Activated naive CD8-positive, alpha-beta T cell treated with anti-CD3 and anti-CD28 coated beads, Interleukin-2, amount 10 ng/mL, durations not matched to agents 7 days and 5 days (primary cell): ENCODE measurements at places on chromosomes 12 and 14. TPM values are rescaled to one million over a fixed set of nuclear protein-coding genes. Genes with fewer than 3 reads are reported as not detected.

Gene ABHD12B
- not detected for total RNA-seq

Gene STXBP6
- not detected for total RNA-seq

Gene HSPB8
- not detected for total RNA-seq

Gene FOXJ2
- 26.9 TPM for total RNA-seq

Gene RD3L
- not detected for total RNA-seq

Gene PTHLH
- not detected for total RNA-seq

Gene IKZF4
- 14.9 TPM for total RNA-seq

Gene PTPRB
- total RNA-seq, result not detected

Gene CACNA2D4
- 8.0 TPM for total RNA-seq

DNA sequence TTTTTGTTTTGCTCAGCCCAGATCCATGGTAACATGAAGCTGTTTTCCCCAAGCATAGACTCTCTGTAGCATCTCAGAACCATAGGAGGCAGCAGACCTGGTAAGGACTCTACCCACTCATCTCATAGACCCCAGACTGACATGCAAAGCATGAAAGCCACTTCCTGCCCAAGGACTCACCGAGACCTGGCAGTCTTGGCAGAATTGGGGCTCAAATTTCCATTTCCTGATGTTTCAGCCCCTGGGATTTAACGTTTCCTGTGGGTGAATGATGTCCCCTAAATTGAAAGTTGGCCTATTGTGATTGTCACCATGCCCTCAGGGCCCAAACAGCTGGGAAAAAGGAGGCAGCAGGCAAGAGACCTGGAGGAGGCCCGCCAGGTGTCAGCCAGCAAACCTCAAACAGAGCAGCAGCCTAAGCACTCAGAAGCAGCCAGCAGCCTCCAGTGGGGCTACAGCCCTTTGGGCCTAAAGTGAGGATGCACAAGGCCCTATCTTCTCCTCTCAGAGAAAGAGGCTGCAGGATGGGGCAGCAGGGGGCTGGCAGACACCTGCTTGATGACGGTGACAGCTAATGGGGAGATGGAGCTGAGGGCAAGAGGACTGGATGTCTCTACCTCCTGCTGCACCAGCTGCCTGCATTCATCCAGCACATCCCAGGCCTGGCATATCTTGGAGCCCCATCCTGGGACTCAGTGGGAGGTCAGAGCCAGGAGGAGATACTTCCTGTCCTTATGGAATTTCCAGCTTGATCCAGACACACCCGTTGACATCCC lies 8.5 kb downstream of the KRT85 start:
- peaks cover 19% of the 10 kb centered on the region for H3K27me3 ChIP-seq
- H3K4me1 ChIP-seq, result peaks cover 28% of the 10 kb centered on the region
- no peaks in the 10 kb centered on the region for H3K36me3 ChIP-seq
- no peak overlapping the region for H3K4me3 ChIP-seq

DNA sequence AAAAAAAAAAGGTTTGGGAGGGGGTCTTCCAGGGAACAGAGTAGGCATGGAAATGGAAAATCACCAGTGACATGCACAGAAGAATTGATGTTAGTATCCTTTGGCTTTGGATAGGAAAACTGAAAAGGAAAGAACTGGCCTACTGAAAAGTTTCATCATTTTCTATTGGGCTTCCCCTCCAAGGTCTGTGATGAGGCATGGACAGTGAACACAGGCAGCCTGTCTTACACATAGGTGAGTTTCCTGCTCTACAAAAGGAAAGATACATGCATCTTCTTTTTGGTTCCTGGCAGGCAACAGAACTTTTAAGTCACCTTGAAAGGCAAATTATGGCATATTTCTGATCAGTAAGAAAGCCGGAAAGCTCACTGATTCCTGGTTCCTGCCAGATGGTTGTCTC lies 5.8 kb downstream of the BMAL2 start:
- no peak overlapping the region for H3K27ac ChIP-seq
- no peak overlapping the region for H3K4me3 ChIP-seq
- H3K4me1 ChIP-seq, result peaks cover 10% of the 10 kb centered on the region
- DNase-seq, result no peak
- H3K27me3 ChIP-seq, result peaks cover 11% of the 10 kb centered on the region

DNA sequence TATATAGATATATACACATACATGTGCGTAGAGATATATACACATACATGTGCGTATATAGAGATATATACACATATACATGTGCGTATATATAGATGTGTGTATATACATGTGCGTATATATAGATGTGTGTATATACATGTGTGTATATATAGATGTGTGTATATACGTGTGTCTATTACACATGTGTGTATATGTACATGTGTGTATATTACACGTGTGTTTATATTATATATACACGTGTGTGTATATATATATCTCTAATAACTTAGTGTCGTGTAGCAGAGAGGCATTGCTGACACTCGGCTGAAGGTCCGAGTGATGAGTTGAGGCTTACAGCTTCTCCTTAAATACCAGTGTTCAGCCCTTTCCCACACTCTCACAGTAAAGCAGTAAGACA lies 133.7 kb downstream of the GLT1D1 start:
- no peak overlapping the region for H3K27ac ChIP-seq
- H3K4me1 ChIP-seq, result no peaks in the 10 kb centered on the region
- peaks cover 2% of the 10 kb centered on the region for H3K27me3 ChIP-seq
- no peak overlapping the region for H3K4me3 ChIP-seq
- H3K36me3 ChIP-seq, result no peaks in the 10 kb centered on the region
- DNase-seq, result no peak

DNA sequence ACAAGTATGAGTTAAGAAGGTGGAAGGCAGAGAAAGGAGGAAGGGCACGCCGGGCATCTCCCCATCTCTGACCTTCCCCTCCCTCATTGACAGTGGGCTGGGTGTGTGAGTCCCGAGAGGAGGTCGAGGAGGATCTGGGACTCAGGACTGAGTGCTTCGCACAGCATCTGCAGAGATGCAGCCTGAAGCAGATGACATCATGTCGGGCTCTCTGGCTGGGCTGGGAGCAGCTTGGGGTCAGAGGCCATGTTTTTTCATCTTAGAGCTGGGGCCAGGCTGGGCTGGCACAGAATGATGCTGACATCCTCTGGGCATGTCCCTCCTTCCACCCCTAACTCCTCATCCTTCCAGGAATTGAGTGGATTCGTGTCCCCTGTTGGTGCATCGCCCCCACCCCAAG lies 43.5 kb downstream of the CMKLR1 start:
- DNase-seq, result no peak
- H3K27ac ChIP-seq, result no peak overlapping the region
- H3K4me3 ChIP-seq, result no peak overlapping the region
- H3K27me3 ChIP-seq, result peaks cover 9% of the 10 kb centered on the region
- peaks cover 9% of the 10 kb centered on the region for H3K4me1 ChIP-seq
- no peaks in the 10 kb centered on the region for H3K36me3 ChIP-seq

DNA sequence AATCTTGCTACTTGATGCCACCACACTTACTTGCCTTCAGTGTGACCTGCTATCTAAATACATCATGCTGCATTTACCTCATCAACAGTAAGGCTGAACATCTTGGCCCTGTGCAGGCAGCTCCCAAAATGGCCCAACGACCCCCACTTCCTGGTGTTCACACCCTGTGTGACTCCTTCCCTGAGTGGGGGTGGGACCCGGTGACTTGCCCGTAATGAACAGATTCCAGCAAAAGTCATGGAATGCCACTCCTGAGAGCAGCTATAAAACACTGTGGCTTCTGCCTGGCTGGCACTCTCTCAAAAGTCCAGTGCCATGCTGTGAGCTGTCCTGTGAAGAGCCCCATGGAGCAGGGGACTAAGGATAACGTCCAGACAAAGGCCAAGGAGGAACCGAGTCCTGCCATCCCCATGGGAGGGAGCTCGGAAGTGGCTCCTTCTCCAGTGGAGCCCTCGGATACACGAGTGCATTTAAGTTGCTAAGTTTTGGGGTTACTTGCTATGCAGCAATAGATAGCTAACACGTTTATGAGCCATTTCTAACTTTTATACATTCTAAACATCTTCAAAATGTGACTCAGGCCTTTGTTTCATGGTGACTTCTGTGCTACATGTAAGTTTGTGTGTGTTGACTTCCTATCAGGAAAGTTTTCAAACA lies 33.0 kb downstream of the P2RX2 start:
- DNase-seq, result no peak
- H3K36me3 ChIP-seq, result peaks cover 23% of the 10 kb centered on the region
- peaks cover 8% of the 10 kb centered on the region for H3K4me1 ChIP-seq
- H3K27ac ChIP-seq, result no peak overlapping the region
- no peaks in the 10 kb centered on the region for H3K27me3 ChIP-seq

DNA sequence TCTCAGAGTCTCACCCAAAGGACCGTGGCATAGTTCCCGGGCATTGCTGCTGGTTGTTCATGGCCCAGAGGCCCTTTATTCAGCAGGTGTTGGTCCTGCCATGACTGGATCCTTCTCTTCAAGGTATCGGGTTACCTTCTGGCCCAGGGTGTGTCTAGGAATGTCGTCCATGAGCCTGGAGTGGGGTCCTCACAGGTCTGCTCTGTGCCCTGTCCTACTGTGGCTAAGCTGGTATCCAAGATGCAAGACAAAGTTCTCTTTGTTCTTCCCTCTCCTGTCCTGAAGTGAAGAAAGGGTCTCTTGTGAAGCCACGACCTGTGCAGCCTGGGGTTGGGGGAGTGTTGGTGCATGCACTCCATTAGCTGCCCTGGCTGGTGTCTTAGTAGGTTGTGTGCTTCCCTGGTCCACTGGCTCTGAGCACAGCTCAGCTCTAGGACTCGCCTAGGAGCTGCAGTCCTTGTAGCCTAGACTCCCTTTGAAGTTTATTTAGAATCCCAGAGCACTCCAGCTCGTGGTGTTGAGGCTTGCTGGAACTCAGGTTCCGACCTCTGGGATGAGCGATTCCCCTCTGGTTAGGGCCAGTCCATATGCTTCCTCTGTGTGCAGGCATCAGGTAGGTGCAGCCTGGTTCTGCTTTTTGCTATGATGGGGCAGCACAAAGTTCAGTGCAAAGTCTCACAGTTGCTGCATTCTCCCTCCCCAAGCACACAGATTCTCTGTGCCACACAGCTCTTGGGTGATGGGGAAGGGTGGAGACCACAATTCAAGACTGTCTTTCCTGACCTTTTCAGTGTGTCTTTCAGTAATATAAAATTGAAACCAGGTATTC lies 117.4 kb downstream of the NUBPL start:
- H3K27ac ChIP-seq, result no peak overlapping the region
- H3K27me3 ChIP-seq, result no peaks in the 10 kb centered on the region
- DNase-seq, result no peak
- no peak overlapping the region for H3K4me3 ChIP-seq

- peak overlapping the region; percentile 5 for H3K27ac ChIP-seq
- peak overlapping the region; percentile 41 for H3K4me3 ChIP-seq
- H3K27me3 ChIP-seq, result no peaks in the 10 kb centered on the region
- peaks cover 15% of the 10 kb centered on the region for H3K4me1 ChIP-seq
- H3K36me3 ChIP-seq, result peaks cover 3% of the 10 kb centered on the region
Observed at GRCh38 chr14:67881225-67881624, 61.6 kb downstream of the RAD51B start.

GRCh38 chr12:46609273-46609623 lies 216.5 kb downstream of the SLC38A4 start:
- H3K27me3 ChIP-seq, result no peaks in the 10 kb centered on the region
- H3K4me1 ChIP-seq, result peaks cover 25% of the 10 kb centered on the region
- peaks cover 43% of the 10 kb centered on the region for H3K36me3 ChIP-seq

GRCh38 chr12:6396031-6396430 lies 12.1 kb downstream of the LTBR start:
- no peaks in the 10 kb centered on the region for H3K36me3 ChIP-seq
- DNase-seq, result no peak
- H3K4me3 ChIP-seq, result no peak overlapping the region
- H3K27ac ChIP-seq, result no peak overlapping the region
- H3K27me3 ChIP-seq, result peaks cover 7% of the 10 kb centered on the region

- DNase-seq, result no peak
- H3K27me3 ChIP-seq, result no peaks in the 10 kb centered on the region
- H3K4me3 ChIP-seq, result no peak overlapping the region
- H3K36me3 ChIP-seq, result no peaks in the 10 kb centered on the region
Observed at GRCh38 chr12:118606690-118607089, 230.3 kb downstream of the SUDS3 start.

- H3K4me3 ChIP-seq, result no peak overlapping the region
- no peak overlapping the region for H3K27ac ChIP-seq
- H3K36me3 ChIP-seq, result no peaks in the 10 kb centered on the region
- H3K4me1 ChIP-seq, result no peaks in the 10 kb centered on the region
- no peak for DNase-seq
Observed at GRCh38 chr14:92704036-92704804, 44.2 kb downstream of the LGMN start.

GRCh38 chr12:39040275-39040674 lies 134.9 kb upstream of the CPNE8 start:
- H3K27ac ChIP-seq, result no peak overlapping the region
- no peaks in the 10 kb centered on the region for H3K4me1 ChIP-seq
- no peak for DNase-seq

DNA sequence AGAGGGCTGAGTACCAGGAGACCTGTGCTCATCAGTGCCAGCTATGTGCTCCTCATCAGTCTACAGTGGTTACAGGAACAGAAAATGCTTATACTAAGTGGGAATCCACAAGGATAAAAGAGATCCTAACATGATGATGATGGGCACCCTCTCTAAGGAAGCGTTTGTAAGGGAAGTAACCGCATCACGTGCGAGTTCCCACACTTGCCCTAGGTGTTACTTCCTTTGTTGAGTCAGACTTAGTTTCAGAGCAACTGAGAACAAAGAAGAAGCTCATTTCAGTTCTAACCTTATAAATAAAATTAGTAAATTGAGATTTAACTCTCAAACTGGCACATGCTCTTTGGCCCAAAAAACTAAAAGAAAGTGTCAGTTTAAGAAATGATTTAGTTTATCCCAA lies 956.4 kb upstream of the TMEM132C start:
- peaks cover 2% of the 10 kb centered on the region for H3K4me1 ChIP-seq
- no peak overlapping the region for H3K4me3 ChIP-seq
- no peak overlapping the region for H3K27ac ChIP-seq

GRCh38 chr12:101110866-101111265 lies 99.2 kb downstream of the SLC5A8 start:
- H3K27ac ChIP-seq, result no peak overlapping the region
- H3K4me1 ChIP-seq, result no peaks in the 10 kb centered on the region
- H3K4me3 ChIP-seq, result no peak overlapping the region
- no peaks in the 10 kb centered on the region for H3K27me3 ChIP-seq
- no peak for DNase-seq
- no peaks in the 10 kb centered on the region for H3K36me3 ChIP-seq

DNA sequence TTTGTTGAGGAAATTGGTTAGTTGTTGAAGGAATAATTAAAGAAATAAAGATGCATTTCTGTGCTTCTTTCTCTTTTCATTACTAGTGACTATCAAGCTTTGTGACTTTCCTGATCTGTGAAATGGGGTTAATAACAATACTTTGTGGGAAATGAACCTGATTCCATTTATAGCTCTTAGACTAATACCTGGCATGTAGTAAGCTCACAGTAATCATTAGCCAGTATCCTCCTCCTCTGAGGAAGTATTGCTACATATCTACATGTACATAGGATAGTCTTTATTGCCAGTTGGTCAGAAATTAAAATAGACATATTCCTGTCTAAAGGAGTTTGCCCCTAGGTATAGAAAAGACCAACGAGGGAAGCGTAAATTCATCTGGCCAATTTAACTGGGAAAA lies 1.8 kb upstream of the CCDC198 start:
- H3K27me3 ChIP-seq, result peaks cover 28% of the 10 kb centered on the region
- DNase-seq, result no peak
- H3K36me3 ChIP-seq, result no peaks in the 10 kb centered on the region
- no peak overlapping the region for H3K27ac ChIP-seq

DNA sequence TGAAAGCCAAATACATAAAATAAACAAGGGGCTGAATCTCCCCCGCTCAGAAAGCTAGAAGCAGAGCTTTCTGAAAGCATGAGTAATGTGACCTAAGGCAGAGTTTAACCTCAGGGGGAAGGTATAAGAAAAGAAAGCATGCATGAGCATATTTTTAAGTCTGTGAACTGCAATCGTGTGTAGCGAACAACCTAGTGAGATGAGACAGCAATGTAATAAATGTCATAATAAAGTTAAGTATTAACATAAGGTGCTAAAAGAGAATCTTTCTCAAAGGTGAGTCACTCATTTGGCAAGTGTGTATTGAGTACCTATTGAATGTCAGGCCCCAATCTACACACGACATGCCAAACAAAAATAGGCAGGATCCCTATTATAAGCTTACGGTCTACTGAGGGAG lies 14.2 kb upstream of the WDR20 start:
- H3K4me1 ChIP-seq, result no peaks in the 10 kb centered on the region
- no peak overlapping the region for H3K27ac ChIP-seq
